ENCODE measurements at places on chromosomes 12 and 14.

DNA sequence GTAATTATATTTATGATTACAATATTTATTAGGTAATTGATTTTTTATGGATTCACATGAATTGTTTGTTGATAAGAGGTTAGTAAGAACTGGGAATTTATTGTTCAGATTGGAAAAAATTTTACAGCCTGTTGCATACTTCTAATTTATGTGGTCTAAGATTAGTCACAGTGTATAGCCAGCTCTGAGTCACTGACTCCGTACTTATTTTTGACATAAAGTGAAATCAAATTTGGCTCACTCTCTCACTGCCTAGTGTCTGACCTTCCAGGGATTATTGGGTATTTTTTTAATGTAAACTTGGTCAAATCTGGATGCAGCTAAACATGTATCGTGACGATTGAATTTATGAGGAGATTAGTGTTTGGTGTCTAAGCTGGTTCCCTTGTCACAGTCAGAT lies 109.3 kb downstream of the PTPRQ start:
- DNase-seq: no peak

- no peak for DNase-seq
Observed at GRCh38 chr12:113314121-113314529, 20.8 kb downstream of the SLC8B1 start.

DNA sequence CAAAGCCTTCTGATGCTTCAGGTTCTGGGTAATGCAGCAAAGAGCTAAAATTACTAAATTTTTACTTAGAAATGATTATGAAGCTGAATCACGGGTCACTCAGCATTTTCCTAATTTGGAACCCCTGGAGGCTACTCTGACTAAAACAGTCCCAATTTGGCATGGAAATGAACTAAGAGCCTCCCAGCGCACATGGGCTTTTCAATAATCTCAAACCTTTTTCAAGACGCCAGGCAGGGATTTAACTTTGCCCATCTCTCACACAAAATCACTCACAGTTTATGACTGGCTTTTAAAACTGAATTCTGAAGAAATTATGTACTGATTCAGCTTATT lies 68.3 kb downstream of the LLPH start:
- no peak for DNase-seq

- DNase-seq: no peak
Observed at GRCh38 chr14:53525608-53526007, 372.5 kb upstream of the DDHD1 start.

- DNase-seq: no peak
Observed at GRCh38 chr12:79255288-79255687, 390.7 kb downstream of the SYT1 start.

DNA sequence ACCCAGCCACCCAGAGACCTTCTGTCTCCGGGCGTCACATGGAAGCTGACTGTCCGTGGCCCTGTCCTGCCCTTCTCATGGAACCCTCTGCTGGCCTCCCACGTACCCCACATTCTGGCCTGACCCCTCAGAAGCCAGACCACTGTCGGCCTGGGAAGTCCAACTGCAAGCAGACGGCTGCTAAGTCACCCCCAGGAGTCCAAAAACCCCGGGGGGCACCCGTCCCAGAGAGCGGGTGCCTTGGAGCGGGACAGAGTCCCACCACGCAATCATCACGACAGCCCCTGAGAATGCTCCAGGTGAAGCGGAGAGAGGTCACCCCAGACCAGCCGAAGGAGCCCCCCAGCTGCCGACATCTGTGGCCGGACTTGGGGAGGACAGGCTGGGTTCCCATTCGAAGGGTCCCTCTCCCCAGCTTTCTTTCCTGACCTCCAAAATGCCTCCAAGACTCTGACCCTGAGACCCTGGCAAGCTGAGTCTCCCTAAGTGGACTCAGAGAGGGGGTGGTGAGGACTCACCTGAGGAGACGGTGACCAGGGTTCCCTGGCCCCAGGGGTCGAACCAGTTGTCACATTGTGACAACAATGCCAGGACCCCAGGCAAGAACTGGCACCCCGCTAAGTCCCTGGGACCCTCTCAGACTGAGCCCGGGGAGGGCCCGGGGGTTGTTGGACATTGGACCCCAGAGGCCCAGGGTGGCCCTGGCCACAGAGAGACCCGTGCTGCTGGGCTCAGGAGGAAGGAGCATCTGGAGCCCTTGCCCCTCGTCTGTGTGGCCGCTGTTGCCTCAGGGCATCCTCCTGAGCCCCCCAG lies 337.1 kb downstream of the TMEM121 start:
- DNase-seq: no peak

GRCh38 chr12:132308853-132309595 lies 20.4 kb downstream of the GALNT9 start:
- DNase-seq: no peak

DNA sequence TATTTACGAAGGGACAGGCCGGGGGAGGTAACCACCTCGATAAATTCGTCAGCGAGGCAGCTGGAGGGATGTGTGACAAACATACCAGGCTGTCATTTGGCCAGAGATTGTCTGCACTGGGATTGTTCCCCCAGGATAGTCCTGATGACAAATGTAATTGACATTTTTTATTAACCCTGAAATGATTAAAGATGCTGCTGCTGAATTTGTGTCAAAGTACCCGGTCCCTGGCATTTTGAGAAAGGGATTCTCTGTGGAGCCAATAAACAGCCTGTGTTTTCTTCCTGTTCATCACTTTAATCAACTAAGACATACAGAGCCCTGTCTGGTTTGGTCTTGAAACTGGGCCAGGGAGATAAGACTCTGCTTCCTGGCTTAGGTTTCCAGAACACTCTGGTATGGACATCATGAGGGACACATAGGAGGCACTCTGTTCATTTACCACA lies 117.6 kb downstream of the SLC25A47 start:
- no peak for DNase-seq

DNA sequence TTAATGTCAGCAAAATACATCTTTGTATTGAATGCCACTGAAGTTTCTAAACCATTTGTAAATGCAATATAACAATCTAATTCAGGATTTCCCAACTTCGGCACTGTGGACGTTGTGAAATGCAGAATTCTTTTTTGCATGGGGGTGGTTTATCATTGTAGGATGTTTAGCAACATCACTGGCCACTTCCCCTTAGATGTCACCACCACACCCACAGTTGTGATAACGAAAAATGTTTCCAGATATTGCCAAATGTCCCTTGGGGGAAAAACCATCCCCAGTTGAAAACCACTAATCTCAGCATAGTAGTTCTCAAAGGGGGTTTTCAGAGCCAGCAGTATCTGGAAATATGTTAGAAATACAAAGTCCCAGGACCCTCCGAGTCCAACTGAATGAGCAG lies 203.3 kb downstream of the NAV3 start:
- DNase-seq: no peak

DNA sequence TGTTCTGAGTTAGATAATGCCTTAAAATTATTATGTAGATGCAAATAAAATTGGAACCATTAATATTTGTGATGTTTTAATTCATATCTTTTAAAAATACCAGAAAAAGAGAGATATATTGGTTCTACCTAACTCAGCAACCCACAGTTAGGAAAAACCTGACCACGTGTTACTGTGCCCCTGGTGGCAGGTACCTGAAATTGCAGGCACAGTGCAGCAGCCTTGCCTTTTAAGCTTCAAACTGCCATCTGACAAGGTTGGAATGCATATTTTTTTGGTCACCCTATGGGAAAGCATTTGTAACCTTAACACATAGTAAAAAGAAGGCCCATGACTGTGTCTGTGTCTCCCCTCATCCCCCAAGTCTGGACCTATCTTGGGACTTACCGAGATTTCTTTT lies 109.4 kb upstream of the NOS1 start:
- no peak for DNase-seq

DNA sequence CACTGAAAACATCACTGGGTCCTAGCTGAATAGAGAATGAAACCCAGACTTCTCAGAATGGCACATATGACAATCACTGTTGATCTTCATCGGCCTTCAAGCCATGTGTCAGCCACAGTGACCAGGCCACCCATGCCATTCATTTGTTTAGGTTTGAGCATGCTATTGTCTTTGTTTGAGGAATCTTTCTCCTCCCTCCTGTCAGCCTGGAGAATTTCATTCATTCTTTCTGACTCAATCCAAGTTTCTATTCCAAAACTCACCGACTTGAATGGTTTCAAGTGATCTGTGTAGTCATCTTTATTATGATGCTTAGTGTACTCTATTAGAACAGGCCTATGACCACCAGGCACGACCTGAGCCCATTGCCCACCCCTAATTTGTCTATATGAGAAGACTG lies 106.3 kb downstream of the ETNK1 start:
- DNase-seq: no peak

DNA sequence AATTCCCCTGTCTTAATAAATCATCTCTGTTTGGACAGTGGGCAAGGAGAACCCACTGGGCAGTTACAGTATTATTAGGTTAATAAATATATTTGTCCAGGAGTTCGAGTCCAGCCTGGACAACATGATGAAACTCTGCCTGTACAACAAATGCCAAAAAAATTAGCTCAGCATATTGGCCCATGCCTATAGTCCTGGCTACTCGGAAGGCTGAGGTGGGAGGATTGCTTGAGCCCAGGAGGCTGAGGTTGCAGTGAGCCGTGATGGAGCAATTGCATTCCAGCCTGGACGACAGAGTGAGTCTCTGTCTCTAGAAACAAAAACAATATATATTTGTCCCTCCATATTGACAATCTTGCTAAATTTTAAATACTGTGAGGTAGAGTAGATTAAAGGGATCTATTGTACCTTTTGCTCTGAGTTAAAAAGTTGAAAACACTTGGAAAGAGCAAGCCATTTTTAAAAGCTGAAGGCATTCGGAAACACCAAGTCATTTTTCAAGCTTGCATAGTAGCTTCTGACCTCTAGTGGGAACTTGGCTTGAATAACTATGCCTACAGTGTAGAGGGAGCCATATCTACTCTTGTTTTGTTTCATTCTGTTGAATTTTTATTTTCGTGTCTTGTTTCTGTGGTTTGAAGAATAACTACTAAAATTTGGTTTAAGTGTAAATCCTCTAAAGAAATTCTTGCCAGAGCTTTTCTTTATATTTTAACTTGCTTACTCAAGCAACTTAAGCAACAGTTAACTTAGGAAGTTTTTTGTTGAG lies 14.6 kb upstream of the EEA1 start:
- no peak for DNase-seq

GRCh38 chr12:28938581-28939235 lies 210.4 kb upstream of the FAR2 start:
- DNase-seq: no peak

DNA sequence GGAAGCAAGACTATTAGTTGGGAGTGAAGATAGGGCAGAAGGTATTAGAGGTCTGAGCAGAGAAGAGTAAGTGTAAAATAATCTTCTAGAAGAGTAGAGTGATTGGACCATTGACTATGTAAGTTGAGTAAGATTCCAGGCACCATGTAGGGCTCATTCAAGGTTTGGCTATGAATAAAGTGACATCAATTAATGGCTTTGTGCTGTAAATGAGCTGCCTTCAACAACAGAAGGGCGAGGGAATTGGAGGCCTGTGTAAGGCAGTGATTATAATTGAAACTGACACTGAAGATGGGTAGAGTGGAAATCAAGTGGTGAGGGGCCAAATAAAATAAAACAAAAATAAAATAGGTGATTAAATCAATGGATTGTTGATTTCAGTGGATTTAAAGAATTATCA lies 26.4 kb downstream of the PTPRQ start:
- DNase-seq: no peak

All from T-helper 9 cell (primary cell).